Stimulated activated CD4-positive, alpha-beta T cell treated with anti-CD3 and anti-CD28 coated beads, Interleukin-15, amount 100 ng/mL, for 1 hour (primary cell): ENCODE measurements at places on chromosomes 3 and 15.
A peak's percentile ranks its signal among the peaks of the same experiment; 100 is the strongest.

DNA sequence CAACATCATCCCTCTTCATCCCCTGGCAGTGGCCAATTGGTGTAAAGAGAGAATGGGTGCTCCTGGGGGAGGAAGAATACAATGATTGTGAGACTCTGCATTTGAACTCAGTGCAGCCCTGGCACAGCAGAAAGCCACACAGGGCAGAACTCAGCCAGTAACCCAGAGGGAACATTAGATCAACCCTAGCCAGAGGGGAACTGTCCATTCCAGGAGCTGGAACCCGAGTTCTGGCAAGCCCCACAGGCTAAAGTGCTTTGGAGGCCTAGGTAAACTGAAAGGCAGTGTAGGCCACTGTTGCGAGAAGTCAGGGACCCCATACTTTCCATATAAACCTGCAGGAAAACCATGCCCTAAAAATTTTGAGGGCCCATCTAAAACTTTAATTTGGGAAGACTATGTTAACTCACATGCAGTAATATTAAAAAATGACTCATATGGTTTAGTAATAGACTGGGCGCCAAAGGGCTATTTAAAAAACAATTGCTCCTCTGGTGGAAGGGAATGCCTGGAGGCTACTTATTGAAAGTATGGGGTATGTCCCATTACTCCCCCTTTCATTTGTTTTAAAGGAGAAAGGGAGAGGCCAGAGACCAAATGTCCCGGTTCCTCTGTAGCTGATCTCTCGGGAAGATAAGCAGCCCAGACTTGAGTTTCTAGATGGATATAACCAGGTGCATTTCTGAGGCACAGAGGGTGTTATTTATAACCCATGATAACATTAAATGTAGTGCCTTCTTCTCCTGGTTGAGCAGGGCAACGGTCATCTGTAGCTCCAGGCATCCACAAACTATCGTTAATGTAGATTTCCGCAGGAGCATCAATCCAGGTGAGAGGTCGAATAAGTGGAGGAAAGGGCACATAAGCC is 5.8 kb upstream of the RAD51 start:
- no peak for DNase-seq

GRCh38 chr15:25930931-25931330 is 67.8 kb upstream of the ATP10A start:
- no peak for DNase-seq

GRCh38 chr15:56752986-56753385 is 19.7 kb upstream of the ZNF280D start:
- DNase-seq = no peak

GRCh38 chr3:181915551-181915950 is 203.8 kb downstream of the SOX2 start:
- DNase-seq = no peak

DNA sequence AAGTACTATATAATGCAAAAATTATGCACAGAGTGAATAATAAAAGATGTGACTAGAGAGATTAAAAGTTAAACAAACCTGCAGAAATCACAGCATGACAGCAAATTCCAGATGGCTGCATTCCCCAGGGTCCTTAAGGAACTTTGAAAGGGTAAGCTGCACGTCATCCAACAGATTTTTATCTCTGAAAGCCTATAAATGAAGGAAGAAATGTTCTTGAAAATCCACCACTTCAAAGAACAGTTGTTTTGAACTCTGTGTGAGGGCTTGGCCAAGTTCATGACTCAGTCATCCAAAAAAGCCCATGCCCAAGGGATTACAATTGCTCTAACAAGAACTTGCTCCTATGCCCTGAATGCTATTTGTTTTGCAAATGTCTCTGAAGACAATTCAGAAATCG is 603.6 kb downstream of the PLOD2 start:
- DNase-seq = no peak

- no peak for DNase-seq
Measured at GRCh38 chr3:183564046-183564445, 8.5 kb upstream of the KLHL6 start.

DNA sequence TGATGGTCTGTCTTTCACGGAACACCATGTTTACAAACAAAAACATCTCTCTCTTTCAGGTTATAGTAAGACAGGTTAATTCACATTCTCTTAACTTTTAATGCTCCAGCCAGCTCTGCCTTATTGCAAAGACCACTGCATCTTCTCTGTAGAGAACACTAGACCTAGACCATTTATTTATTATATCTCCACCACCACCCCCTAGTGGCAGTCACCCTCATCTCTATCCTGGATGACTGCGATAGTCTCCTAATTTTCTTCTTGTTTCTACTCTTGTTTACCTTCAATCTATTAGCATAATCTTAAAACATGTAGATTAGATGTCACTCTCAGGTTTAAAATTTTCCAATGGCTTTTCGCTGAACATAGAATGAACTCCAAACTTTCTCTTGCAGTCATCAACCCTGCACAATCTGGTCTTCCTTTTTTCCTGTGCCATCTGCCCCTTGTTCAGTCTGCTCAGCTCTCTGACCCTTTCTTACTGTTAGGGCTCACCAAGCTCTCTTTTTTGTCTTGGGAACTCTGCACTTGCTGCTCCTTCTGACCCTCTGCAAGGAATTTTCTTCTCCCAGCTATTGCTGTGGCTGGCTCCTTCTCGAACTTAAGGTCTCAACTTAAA is 155.6 kb downstream of the SQOR start:
- DNase-seq = no peak

DNA sequence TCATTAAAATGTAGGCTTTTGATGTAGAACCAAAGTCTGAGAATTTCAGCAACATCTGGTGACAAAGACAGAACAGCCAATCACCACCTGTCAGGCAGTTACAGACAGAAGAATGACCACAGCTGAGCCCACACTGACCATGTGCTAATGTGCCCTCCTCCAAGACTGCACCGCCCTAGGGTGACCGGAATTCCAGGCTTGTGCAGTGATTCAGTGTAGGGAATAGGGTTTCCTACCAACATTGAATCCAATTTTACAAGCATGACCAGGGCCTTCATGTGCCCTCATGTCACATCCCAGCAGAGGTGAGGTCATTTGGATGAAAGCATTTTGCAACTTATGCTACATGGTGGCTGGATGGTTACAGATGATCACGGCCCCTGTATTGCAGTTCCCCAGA is 412.5 kb downstream of the SOX2 start:
- DNase-seq = no peak

GRCh38 chr3:117512975-117513374 is 803.4 kb downstream of the TUSC7 start:
- no peak for DNase-seq

DNA sequence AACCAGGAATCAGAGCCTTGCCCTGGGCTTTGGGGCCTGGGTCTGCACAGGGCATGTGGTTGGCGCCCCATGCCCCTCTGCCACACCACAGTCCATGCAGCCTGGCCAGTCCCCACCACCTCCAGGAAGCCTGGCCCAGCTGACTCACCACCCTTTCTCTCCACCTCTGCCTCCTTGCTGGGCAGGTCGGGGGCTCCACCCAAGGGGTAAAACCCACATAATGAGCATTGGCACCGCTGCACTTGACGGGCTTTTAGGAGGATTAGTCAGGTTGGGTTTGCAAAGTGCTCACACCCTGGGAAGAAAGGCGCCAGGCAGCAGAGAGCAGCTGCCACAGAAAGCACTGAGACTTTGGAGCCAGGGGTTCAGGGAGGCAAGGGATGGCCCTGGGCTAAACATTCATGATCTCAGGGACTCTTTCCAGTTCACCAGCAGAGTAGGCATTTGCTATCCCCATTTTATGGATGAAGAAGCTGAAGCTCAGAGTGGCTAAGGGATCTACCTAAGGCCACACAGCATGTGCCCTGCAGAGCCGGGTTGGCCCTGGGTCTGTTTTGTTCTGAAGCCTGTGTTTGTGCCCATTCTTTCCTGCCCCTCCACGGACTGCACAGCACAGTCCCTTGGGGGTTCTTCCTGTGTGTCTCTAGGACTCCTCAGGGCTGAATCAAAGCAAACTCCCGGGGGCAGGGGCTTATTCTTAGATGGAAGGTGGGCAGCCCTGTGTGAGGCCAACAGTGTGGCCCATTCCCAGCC is 113.4 kb downstream of the ETFA start:
- DNase-seq = no peak

- DNase-seq = no peak
Measured at GRCh38 chr3:141448606-141449220, 38.1 kb upstream of the RASA2 start.

DNA sequence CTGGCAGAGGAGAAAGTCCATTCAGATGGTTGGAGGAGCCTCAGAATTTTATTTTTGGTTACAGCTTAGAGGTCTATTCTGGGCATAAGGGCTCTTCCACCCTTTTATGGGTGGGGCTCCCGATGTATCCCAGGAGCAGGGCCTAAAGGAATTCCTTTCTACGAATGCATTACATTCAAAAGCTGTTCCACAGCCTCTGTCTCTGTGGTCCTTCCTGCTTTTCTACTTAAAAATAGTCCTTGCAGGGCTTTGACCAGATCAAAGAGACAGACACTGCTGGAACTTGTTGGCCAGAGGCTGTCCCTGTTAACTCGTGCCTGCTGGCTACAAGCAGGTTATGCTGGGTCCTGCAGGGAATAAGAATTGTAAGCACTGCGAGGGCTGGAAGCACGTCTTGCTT is 14.4 kb upstream of the NOX5 start:
- no peak for DNase-seq

DNA sequence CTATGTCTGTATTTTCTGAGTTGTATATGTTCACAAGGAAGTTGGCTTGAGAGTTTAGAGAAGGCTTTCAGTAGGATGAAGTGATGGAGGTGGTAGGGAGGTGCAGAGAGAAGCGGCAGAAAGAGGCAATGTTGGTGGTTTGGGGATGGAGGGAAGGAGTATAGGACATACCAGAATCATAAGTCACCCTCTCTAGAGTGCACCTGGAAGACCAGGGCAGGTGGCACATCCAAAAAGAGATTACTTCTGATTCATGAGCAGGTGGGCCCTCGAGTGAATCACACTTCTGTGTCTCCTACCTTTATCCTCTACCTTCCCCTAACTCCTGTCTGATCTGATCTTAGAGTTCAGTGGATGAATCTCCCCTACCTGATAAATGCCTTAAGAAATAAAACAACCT is 41.8 kb upstream of the MRPL3 start:
- no peak for DNase-seq

DNA sequence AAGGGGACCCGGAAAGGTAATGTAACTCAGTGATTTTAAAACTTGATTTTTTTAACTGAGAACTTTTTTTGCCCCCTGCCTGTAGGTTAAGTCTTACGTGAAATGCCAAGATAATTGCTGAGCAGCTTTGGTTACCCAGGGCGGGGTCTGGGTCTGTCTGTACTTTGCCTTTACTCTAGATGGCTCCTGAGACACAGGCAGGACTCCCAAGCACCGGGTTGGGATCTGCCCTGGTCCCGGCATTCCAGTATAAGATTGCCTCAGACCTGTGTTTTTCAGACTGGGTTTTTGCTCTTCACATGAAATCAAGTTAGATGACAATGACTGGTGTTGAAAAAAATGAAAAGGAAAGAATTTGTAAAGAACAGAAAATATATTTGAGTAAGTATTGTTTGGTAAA is 40.3 kb downstream of the WDR76 start:
- DNase-seq = no peak

DNA sequence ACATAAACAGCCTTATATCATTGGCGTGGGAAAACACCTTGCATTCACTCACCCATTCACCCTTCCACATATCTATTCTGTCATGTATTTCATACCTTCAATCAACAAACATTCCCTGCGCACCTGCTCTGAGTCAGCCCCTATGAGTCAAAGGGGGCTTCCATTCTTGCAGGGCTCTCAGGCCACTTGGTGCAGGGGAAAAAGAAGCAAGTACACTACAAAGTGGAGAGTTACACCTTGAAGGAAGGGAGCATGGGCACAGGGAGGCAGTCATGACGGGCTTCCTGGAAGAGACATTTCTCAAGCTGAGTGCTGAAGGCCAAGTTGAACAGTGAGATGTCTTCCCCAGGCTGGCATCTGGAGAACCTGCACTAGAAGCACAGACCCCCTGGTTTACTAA is 4.6 kb upstream of the AMOTL2 start:
- DNase-seq = no peak

GRCh38 chr3:10933021-10933420 is 59.5 kb upstream of the SLC6A1 start:
- DNase-seq = no peak

DNA sequence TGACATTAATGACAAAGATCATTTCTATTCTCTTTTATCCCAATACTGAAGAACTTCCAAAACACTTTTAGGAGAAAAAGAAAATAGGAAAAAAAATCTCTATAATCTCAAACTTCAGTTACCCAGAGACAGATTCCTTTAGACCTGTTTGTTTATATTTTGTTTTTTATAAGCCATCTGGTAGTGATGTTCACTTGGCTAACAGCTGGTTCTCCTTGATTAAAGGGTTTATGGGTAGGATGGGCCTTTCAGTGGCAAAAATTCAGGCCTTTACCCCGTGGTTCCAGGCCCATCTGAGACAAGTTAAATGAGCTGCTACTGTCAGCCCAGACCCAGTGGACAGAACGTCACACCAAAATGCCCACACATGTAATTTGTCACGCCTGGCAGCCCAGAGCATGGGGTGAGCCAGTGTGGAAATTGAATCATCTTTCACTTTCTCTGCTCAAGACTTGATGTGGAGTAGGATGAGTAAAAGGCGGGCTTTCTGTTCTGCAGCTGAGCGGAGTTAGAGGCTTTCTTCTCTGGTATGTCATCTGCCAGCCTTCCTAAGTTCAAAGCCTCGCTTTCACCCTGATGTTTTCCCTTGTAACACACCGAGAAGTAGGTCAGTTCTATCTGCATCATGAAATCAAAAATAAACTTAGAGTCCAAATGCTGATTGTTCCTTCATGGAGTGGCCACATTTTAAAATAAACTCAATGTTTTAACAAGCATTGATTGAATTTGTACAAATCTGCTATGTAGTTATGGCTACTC is 62.5 kb upstream of the SKOR1 start:
- DNase-seq = peak; percentile 2

DNA sequence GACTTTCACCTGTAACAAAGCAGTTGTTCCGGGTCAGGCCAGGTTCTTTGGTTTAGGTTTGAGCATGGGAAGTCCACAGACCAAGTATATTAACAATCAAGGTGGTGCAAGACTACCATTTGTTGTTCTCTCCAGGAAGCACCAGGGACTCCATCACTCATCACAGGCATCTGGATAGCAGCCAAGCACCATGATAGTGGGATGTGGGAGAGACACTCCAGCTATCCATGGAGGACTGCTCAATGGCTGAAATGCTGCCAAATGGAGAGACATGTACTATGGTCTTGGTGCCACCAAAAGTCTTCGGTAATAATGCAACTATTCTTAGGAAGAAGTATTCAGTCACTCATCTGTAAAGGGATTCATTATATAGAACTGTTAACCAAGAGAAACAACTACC is 143.0 kb downstream of the TNIK start:
- DNase-seq = no peak

DNA sequence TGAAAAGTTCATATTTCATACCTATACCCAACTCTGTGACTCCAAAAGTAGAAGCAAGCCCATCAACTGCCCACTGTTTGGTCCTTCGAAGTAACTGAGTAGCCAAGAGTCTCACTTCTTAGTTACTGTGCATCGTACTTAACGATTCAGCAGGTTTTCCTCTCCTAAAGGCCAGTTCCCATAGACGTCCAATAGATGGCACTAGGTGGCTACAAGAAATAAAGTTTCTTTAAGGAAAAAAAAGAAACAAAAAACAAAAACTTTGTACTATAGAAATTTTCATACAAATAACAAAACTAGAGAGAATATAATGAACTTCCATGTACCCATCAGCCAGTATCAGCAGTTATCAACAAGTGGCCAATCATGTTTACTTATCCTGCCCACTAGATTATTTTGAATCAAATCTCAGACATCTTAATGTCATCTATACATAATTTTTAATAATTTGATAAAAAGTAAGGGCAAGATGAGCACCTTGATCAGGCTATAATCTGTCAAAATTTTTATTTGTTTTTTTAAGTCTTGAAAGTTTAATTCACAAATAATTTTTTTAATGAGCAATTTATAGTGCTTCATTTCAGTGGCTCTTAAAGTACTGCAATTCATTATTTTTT is 63.8 kb upstream of the ACP3 start:
- no peak for DNase-seq
